Neural progenitor cell (in vitro differentiated cells): ENCODE measurements at places on chromosomes 2 and 18. TPM values are rescaled to one million over a fixed set of nuclear protein-coding genes. Genes with fewer than 3 reads are reported as not detected.

GRCh38 chr18:47215554-47216138, 35.8 kb downstream of the SKOR2 start:
- DNase-seq = peak; percentile 76

GRCh38 chr2:144449028-144449406, 70.9 kb downstream of the ZEB2 start:
- no peak for DNase-seq

- no peak for DNase-seq
Observed at GRCh38 chr2:239212121-239212928, 188.5 kb downstream of the HDAC4 start.

GRCh38 chr2:86038291-86039081, 67.2 kb downstream of the POLR1A start:
- no peak for DNase-seq

GKN2 gene
- total RNA-seq = not detected in 2 replicates

RIT2 gene
- not detected in 2 replicates for total RNA-seq

GPR155 gene
- total RNA-seq = 0.37 and 0.43 TPM in 2 replicates
